Erythroblast (primary cell): ENCODE measurements at places on chromosomes 7 and 10.

- DNase-seq: no peak
Measured at GRCh38 chr7:138137423-138138171, 61.3 kb downstream of the AKR1D1 start.

DNA sequence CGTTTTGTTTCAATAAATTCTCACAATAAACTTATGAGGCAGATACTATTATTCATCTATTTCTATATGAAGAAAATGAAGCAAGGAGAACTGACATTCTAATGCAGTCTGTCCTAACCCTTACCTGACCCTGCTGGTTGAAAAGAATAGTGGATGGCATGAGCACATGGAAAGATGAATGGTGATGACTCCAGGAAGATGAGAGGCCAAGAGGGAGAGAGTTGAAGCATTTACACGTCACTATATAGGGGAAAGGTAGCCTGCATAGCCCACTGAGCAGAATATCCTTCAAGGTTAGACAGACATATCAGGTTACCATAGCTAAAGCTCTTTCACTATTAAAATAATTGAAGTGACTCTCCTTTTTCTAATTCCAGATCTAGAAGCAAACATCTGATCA is 163.9 kb upstream of the CDK1 start:
- DNase-seq: no peak

DNA sequence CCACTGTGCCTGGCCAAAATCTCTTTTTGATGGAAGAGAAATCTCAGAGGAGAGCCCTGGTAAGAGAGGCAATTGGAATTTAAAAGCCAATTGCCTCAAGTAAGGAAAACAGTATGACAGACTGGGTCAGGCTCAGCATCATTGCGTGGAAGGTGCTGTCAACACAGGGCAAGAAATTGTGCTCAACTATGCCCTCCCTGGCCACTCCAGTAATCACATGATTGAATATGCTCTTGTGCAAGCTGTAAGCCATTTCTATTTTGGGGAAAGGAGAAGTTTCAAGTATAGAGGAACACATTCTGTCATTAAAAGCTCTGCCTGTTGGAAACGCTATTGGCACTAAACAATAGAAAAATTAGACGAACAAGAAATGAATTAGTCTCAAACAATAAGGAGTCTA is 1127.7 kb downstream of the REEP3 start:
- DNase-seq: peak; percentile 2

DNA sequence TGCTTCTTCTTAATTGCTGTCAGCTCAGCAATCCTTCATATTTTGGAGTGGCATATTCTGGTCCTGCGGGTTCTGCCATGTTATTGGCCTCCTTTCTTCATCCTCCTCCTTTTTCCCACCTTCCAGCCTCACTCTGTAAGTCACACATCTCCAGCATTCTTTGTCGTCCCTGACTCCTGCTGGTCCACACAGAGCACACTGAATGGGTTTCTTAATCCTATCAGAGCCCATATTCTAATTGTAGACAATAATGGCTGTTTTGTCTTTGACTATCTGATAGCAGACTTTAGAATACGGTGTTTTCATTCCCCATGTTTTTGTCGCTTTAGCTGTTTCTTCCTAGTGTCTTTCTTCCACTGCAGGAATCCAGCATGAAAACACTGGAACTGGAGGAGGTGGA is 389.6 kb downstream of the REEP3 start:
- DNase-seq: no peak

GRCh38 chr7:46290374-46291049 is 369.4 kb upstream of the IGFBP3 start:
- DNase-seq: no peak

- DNase-seq: no peak
Measured at GRCh38 chr7:43872406-43873110, 3.2 kb upstream of the MRPS24 start.

GRCh38 chr10:109187677-109188076 is 735.6 kb downstream of the XPNPEP1 start:
- no peak for DNase-seq

DNA sequence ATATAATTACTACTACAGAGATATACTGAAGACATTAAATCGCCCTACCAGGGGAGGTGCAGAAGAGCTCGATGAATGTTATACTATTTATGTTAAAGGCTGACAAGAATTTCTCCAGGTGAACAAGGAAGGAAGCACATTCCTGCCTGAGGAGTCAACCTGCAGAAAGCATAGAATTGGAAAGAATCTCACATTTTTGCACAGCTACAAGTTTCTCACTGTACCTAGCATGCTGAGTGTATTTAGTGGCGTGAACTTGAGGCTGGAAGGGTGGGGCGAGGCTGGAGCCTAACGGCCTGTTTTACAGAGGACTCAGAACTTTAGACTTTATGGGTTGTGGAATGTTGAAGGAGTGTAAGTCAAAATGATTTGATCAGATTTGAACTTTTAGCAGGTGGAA is 373.6 kb upstream of the LRGUK start:
- no peak for DNase-seq

- DNase-seq: no peak
Measured at GRCh38 chr7:131948434-131949053, 392.1 kb upstream of the PODXL start.

DNA sequence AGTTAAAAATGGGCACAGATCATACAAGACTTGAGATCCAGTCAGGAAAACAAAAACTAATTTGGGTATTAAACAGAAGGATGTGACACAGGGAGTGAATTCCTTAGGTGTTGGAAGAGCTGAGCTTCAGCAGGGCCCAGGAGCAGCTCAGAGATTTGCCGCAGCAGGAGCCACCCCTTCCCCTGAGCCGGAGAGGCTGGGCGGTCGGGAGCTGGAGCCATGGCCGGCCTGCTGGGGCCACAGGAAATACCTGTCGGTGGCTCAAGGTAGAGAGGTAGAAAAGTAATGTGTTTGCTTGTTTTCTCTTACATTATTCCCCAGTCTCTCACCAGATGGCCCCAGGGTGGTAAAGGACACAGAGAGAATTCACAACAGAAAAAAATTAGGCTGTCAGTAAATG is 52.2 kb downstream of the DYNC2I1 start:
- DNase-seq: no peak

DNA sequence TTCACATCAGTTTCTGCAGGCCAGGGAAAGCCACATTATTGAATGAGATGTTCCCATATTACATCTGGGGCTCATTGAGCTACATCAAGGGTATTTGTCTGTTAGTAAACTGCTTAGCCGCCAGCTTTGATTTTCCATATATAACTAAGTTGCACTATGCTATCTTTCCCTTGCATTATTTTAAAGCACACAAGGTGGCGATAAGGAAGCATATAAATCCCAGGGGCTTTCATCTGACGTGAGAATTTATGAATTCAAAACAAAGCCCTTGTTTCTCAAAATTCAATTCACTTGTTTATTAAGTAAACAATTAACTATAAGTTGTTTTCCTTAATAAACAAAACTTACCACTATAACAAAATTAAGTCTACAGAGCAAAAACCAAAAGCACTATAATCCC is 334.1 kb upstream of the TPK1 start:
- DNase-seq: no peak

GRCh38 chr7:80879849-80880248 is 39.0 kb downstream of the SEMA3C start:
- no peak for DNase-seq

- DNase-seq: no peak
Measured at GRCh38 chr7:31432836-31433340, 81.0 kb upstream of the ITPRID1 start.

GRCh38 chr10:69867699-69868558 is 66.2 kb downstream of the COL13A1 start:
- DNase-seq: no peak

DNA sequence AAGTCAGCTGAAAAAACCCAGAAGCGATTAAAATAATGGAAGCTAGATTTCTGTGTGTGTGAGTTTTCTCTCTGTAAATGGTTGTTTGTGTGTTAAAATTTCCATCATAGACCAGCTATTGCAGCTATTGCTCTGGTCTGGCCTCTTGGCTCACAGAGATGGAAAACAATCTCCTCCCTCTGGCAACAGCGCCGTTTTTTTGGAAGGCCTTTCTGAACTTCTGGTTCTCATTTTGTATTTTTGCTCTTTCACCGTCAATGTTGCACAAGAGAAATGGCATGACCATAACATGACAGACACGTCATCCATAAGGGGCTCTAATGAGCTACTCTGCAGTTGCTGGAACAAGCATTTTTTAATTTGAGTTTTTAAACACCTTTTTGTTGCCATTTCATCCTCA is 91.0 kb downstream of the CUBN start:
- no peak for DNase-seq

DNA sequence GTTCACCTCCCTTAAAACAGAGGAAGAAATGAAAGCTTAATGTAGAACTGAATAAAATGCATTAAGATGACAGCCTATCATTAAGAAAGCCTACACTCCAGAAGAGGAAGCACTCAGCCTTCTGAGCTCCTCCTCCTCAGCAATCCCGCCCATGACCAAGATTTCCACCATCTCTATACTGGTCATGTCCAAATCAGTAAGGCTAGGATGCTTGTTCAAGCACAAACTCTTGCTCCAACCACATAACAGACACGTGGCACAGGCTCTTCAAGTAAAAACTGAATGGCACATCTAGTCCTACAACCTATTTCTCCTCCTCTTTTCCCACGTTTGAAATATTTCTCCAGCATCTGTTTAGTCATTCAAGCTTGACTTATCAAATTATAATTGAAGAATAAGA is 454.1 kb downstream of the PARD3 start:
- DNase-seq: no peak

GRCh38 chr10:102231357-102232318 is 5.5 kb downstream of the ELOVL3 start:
- peak; percentile 81 for DNase-seq

DNA sequence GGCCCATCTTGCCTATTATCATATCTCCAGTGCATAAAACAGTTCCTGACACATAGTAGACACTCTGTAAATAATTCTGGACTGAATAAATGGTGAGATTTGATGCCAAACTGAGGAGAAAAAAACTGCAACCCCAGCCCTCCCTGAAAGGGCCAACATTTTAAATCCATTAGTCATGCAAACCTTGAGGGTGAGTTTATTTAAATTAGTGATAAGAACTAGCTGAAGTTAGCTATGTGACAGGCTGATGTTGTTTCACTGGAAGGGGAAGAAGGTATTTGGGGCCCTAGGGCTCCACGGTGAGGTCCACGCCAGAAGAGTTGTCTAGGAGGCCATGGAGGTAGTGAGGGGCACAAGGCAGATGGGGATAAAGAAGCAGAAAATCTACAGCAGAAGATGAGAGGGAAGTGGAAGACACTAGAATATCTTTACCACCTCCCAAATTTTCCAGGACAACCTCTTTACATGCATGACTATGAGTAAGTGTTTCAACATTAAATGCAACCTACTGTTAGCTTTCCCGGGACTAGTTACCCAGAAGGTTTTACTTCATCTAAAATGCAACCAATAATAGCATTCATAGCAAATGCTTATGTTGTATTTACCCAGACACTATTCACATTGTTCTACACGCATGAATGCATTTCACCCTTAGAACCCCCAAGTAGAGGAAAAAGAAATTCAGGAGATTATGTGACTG is 183.2 kb upstream of the LYZL1 start:
- DNase-seq: no peak

DNA sequence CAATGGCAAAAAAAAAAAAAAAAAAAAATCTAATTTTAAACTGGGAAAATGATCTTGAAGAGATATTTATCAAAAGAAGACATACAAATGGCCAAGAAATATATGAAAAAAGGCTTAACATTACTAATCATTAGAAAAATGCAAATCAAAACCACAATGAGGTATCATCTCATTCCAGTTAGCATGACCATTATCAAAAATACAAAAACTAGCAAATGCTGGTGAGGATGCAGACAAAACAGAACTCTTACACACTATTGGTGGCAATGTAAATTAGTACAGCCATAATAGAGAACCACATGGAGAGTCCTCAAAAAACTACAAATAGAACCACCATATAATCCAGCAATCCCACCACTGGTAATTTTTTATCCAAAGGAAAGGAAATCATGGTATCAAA is 489.6 kb downstream of the TNS3 start:
- DNase-seq: no peak

GRCh38 chr10:6657669-6658068 is 77.6 kb upstream of the PRKCQ start:
- no peak for DNase-seq

DNA sequence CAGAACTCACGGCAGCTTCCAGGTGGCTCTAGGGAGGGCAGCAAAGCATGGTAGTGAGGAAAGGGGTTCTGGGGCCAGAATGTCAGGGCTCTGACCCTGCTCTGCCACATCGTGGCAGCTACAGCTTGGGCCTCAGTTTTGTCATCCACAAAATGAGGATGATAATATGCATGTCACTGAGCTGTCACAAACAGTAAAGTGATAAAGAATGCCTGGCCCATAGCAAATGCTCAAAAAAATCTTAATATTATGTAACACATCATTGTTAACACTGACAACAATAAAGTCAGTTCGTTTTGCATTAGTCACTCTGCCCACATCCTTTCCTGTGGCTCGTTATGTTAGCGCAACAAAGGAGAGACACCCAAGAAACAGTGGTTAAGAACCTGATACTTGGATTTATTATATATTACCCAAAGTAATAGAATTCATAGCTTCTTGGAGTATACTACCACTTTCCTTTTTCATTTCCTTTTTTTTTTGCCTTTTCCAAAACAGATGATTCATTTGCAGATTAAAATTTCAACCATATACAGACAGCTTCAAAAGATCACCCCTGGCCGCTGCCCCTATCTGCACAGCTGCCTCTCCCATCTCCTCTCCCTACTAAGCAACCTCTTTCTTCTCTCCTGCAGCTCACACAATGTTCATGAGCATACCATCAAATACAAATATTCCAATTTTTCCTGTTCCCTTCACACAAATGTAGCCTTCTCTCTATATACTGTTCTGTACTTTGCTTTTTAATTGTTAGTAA is 45.5 kb upstream of the DDC start:
- DNase-seq: no peak

GRCh38 chr7:54814401-54814800 is 55.4 kb upstream of the SEC61G start:
- no peak for DNase-seq

- peak; percentile 23 for DNase-seq
Measured at GRCh38 chr10:116287906-116288501, 15.0 kb upstream of the GFRA1 start.

- DNase-seq: no peak
Measured at GRCh38 chr10:16609211-16609610, 87.5 kb upstream of the C1QL3 start.

- peak; percentile 12 for DNase-seq
Measured at GRCh38 chr7:23183279-23184012, 1.6 kb downstream of the NUP42 start.

DNA sequence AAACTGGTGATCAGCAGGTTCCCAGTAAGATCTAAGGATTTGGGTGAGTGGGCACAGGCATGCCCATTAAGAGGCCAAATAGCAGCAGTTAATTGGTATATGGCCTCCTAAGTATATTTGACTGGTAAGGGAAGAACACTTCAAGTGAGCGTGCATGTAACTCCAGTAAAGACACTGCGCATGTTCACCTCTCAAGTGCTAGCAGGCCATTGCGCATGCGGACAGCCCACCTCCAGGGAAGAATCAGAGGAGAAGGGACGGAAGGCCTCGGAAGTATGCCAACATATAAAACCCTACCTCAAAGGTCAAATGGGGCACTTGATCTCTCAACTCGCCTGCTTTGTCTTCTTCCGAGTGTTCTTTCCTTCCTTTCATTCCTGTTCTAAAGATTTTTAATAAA is 118.0 kb downstream of the ARL5B start:
- no peak for DNase-seq
